RPMI7951 (cell line): ENCODE measurements at places on chromosomes 6 and 20. TPM values are rescaled to one million over a fixed set of nuclear protein-coding genes. Genes with fewer than 3 reads are reported as not detected.

The MPIG6B gene
- total RNA-seq: not detected in 2 replicates

The BMP7 gene
- total RNA-seq: 0.96 and 0.98 TPM in 2 replicates

The PPP1R14C gene
- not detected in 2 replicates for total RNA-seq

The NFKBIE gene
- total RNA-seq: 14.7 and 23.0 TPM in 2 replicates

The C6orf58 gene
- not detected in 2 replicates for total RNA-seq

The ESF1 gene
- total RNA-seq: 11.5 and 17.3 TPM in 2 replicates

The MAS1 gene
- not detected in 2 replicates for total RNA-seq

The TUBB1 gene
- total RNA-seq: 0.12 and 0.20 TPM in 2 replicates

The SNAP91 gene
- total RNA-seq: not detected in 2 replicates

The NKX2-4 gene
- not detected in 2 replicates for total RNA-seq

- DNase-seq: no peak
These were observed 63.0 kb downstream of the RIPOR2 start for GRCh38 chr6:24872779-24873178.

DNA sequence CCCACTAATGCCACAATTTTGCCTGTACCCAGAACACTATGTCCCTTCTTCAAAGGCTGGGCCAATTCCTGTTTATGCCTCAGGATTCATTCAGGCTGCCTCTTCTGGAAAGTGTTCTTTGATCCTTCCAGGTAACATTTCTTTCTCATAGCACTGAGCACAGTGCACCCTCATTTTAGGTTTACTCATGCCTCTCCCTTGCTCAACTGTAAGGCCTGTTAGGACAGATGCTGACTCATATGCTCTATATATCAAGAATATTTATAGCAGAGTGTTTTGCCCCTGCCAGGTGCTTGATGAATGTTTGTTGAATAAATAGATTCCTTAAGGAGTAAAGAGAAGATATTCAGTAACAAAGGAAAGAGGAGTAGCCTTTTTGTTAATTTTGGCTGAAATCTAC, 263.9 kb downstream of the PHF3 start:
- no peak for DNase-seq

DNA sequence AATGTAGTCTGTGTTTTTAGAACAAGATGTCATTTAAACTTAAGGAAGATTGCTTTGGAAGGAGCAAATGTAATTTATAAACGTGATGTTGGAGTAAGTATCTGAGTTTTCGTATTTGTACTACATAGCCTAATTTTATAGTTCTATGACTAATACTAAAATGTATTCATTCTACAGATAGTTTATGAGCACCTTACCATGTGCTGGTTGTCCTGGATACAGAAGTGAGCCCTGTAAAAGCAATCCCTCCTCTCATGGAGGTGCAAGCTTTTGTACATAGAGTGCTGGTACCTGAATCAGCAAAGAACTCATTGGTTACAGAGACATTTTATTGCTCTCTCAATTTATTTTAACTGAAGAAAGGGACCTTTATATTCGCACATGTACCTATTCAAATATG, 27.1 kb downstream of the TBPL1 start:
- no peak for DNase-seq

DNA sequence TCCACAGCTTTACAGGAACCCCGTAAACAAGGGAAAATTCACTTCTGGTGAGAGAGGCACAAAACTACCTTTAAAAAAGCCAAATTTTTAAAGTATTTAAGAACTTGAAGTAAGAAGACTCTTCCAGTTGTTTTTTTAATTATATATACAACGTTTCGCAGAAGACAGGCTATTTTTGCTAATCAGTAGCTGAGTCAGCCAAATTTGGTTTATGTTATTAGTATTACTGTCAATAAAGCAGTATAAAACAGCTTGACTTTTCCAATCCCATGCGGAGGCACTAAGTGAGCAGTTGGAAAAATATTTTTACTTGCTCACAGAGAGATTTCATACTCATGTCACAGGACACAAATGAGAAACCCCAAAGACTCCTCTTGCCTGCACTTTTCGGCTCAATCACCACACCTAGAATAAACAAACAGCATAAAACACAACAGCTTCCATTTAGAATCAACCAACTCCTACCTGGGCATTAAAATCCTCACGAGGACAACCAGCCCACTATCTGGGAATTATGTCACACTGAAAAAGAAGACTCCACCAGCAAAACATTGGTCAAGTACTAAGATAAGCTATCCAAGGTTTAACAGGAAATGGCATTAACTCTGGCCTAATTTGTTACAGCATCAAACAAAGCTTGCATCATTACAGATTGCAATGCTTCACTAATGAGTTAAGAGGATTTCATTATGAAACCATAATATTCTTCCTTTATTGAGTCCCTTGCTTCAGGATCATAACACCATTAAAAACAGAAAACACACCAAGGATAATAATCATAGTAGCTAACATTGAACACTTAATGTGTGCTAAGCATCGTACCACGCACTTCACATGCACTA, 26.3 kb downstream of the ELOVL5 start:
- DNase-seq: no peak

GRCh38 chr20:43979576-43980105, 65.0 kb downstream of the TOX2 start:
- no peak for DNase-seq

GRCh38 chr6:146968041-146968760, 236.0 kb upstream of the STXBP5 start:
- DNase-seq: peak; percentile 78

DNA sequence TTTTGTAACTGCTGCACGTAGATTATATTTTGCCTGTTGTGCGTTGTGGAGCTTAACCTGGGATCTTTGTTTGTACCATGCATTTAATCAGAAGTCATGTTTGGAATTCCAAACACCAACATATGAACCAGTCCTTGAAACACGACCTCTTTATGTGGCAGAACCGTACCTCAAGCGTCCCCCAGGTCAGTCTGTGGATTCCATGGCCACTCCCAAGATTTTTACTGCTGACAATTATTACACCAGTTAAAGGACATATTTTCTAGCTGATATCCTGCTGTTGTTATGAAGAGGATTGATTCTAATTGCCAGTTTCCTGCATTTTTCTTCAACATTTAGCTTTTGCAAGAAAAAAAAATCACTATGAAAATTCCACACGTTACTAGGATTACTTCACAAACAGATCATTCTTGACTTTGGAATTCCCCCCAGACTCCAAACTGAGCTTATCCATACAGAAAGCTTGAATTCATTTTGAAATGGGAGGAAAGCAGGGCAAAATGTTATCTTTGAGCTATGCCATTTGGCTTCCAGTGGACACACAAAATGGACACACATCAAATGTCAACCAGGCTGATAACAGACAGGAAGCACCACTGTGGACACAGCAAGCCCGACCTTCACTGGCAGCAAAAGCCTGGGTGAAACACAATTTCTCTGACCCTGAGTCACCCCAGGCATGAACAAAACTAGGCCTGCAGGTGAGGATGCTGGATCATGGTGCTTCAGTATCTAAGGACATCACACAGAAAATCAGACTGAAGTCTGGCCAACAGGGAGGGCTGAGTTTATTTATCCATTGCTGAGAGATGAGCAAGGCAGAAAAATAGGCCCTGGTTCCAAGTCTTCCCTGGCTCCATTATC, 542.9 kb upstream of the JAG1 start:
- DNase-seq: no peak
